ENCODE measurements at places on chromosomes 7 and 10. TPM values are rescaled to one million over a fixed set of nuclear protein-coding genes. Genes with fewer than 3 reads are reported as not detected.

- no peak for DNase-seq
Measured at GRCh38 chr7:35969066-35969465, 168.2 kb downstream of the SEPTIN7 start.

DNA sequence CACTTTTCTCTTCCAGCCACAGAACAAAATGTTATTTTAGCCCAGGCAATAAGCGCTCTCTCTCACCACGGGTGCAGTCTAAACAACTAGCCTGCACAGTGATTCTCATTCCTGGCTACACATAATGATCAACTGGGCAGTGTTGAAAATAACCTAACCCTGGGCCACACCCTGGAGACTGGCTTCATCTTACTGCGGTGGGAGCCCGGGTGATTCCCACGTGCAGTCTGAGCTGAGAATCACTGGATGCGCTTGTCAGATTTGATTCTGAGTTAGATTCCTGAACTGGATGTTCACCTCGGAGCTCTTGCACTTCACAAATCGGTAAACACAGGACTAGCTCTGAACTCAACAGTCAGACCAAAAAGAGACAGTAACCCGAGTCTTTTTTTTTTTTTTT lies 14.9 kb downstream of the ZC3HAV1 start:
- DNase-seq: no peak

DNA sequence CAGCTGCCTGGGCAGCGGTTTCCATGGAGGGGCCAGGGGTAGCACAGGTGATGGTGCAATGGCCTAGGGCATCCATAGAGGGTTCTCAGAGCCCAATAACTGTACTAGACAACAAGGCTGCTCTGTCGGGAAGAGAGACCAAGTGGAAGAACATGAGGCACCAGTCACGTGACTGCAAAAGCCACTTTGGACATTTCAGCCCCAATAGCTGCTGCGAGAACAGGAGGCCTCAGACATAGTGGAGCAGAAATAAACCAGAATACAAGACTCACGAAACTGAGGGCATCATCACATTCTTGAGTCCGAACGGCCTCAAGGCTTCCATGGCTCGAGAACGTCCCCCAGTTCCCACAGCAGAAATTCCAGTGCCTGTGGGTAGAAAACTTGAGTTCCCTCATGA lies 32.3 kb upstream of the FIS1 start:
- no peak for DNase-seq

DNA sequence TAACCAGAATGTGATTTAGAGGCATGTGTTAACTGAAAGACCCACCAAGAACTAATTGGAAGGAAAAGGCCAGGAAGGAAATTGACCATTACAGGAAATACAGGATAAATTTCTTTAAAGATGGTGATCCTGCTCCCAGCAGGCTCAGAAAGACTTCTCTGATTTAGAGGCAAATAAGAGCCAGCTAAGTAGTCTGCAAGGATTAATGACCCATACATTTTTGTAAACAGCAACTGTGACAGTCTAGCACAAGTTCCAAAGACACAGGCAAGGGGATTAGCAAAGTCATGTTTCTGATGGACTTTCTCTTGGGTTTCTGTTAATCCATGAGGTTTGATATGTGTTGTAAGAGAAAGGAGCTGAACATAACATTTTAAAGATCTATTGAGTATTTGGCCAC lies 425.0 kb downstream of the HTR7 start:
- DNase-seq: no peak

DNA sequence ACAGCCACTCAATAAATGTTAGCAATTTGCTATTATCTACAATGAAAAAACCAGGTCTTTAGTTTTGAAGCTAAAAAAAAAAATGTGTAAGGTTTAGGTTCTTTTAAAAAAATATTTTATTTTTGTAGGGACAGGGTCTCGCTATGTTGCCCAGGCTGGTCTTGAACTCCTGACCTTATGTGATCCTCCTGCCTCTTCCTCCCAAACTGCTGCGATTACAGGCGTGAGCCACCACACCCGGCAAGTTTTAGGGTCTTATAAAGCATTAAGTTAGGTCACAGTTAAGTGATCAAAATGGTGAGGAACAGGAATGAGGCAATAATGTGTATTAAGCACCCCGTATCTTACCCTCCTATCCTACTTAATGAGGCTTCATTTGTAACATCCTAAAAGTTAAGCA lies 774 bp downstream of the SEM1 start:
- no peak for DNase-seq

The TMEM168 gene
- 18.2 TPM for total RNA-seq

The RASA4B gene
- 25.4 TPM for total RNA-seq

The PGAM2 gene
- total RNA-seq: 0.78 TPM

DNA sequence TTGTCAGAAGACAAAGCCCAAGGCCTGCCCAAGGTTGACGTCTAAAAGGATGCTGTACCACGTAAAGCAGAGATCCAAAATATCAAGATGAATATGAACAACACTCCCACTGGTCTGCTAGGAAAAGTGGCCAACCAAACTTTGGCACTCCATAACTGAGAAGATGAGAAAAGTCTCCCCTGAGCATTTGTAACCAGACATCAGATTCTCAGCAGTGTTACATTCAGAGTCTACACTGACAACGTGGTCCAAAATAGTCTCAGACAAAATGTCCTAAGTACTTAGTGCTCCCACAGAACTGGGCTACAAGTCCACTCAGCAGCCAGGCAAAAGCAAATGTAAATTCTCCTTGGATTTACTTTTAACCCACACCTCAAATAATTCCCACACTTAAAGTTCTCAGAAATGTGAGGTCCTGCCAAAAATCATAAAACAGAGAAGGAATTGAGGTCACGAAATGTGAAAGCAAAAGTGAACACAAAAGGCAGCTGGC lies 185.1 kb upstream of the NOBOX start:
- no peak for DNase-seq

The MSMB gene
- total RNA-seq: not detected

The TDRD1 gene
- total RNA-seq: 0.13 TPM

- peak; percentile 16 for DNase-seq
Measured at GRCh38 chr7:116138202-116138801, 72.0 kb upstream of the TES start.

All from activated T-helper 1 cell treated with anti-CD3 and anti-CD28 coated beads, Interleukin-12 subunit alpha, Interleukin-12 subunit beta, Interleukin-2, Interleukin-4 antibody, amounts not matched to agents 30 ng/mL and 10 ng/mL and 1 ng/mL, durations not matched to agents 14 hours and 24 hours and 36 hours (primary cell).